ENCODE measurements at places on chromosomes 12 and 14.

GRCh38 chr12:73308079-73308478, 1035.9 kb downstream of the TRHDE start:
- no peak for DNase-seq

DNA sequence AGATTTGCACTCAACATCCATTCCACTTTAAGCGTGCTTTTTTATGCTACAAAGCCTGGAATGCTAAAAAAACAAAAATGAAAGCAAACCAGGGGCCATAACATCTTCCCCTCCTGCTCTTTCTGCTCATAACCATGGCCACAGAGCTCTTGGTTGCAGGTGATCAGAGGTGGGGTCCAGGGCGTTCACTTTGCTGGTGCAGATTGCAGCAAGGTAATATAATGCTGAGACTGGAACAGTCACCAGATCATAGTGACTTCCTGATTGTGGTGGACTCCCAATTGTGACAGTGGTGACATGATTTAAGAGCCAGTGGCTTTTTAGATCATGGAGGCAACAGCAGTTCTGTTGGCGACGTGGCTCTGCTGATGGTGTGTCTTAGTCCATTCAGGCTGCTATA, 115.0 kb upstream of the CPM start:
- no peak for DNase-seq

DNA sequence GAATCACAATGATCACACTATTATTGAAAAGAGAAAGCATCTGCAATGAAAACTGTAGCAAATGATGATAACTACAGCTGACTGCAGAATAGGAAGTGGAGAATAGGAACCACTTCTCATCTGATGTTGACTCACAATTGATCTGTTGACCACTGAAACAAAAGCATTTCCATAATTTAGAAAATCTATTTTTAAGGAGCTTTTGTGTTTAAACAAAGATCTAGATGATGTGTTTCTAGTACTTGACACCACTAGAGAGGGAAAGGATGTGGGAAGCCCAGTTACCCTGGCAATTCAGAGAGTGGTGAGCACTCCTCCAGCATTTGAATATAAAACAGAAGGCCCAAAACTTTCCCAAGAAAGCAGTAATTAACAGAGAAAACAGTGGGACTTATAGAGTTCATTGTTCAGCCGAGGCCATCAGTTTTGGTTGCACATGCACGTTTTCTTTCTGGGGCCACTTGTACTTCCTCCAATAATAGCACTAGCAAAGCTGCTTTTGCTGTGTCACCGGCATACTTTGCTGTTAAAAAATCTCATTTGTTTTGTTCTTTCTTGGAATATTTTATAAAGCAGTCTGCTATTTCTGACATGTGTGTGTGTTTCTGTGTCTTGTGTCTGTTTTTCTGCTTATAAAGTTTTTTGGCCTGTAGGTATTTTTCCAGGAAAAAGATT, 76.1 kb upstream of the HECTD1 start:
- DNase-seq: no peak

DNA sequence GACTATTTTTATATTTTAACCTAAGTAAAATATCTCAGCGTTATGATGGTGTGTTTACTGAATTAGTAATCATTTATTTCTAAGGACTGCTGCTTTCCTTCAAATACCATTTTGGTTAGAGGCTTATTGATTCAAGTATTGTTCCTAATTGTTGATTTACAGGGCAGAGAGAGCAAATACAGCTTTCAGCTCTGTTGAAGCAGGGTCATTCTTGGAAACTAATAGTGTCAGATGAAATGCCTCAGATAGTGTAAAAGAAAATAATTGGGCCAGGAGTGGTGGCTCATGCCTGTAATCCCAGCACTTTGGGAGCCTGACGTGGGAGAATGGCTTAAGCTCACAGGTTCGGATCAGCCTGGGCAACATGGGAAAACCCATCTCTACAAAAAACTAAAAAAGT, 249.3 kb downstream of the FUT8 start:
- DNase-seq: no peak

GRCh38 chr12:10272467-10272866, 35.2 kb upstream of the KLRD1 start:
- DNase-seq: no peak

Data from fibroblast of the conjunctiva (primary cell).